Stimulated activated CD4-positive, alpha-beta T cell treated with anti-CD3 and anti-CD28 coated beads, TNF-alpha, amount 100 ng/mL, for 24 hours (primary cell): ENCODE measurements at places on chromosomes 1 and 21.

DNA sequence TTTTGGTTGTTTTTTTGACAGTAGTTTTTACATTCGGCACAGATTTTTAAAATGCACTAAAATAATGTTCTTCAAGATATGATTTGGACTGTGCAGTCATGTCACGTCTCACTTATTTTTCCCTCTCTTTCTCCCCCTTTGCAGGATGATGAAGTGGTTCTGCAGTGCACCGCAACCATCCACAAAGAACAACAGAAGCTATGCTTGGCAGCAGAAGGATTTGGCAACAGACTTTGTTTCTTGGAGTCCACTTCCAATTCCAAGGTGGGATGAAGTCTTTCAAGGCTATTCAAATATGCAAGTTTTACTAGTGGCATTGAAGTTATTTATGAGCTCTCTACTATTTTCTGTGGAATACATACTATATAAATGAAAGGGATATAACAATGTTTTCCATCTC, 228.4 kb downstream of the RYR2 start:
- DNase-seq, result no peak

- no peak for DNase-seq
Measured at GRCh38 chr1:108611984-108612383, 48.9 kb downstream of the HENMT1 start.

- DNase-seq, result no peak
Measured at GRCh38 chr1:100861379-100861778, 33.3 kb downstream of the EXTL2 start.

- no peak for DNase-seq
Measured at GRCh38 chr1:30760596-30761324, 3.2 kb upstream of the LAPTM5 start.

- DNase-seq, result no peak
Measured at GRCh38 chr1:210260096-210260495, 27.5 kb downstream of the SERTAD4 start.

DNA sequence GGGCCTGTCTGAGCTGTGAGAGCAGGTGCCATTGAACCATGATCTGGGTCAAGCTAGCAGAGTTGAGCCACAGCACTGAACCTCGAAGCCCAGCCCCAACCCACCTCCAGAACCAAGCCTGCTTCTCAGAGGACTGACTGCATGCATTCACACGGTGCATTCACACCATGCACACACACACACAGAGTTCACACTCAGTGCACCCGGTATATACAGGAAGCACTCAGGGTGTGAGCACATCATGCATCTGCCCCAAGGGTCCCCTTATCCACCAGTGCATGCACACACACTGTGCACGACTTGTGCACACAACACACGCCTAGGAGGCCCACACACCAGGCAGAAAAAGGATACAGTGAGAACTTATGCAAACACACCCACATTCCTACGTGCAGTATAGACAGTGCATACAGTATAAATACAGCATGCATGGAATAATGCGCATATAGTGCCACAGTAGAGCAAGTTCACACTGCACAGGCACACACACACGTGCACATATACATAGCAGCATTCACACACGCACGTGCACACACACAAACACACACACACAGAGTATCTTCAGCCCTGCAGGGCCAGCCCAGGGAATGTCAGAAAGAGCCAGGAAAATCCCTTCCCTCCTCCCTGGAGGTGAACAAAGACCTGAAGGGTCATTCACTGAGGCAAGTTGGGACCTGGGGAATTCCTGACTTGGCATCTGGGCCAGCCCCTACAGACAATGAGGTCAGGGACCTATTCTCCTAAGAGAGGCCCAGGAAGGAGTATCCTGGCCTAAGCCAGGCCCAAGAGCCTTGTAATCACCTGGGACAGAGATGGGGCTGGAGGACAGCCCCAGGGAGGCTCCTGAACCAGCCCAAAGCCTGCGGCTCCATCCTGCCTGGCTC, 42.1 kb downstream of the CAMK2N1 start:
- no peak for DNase-seq

DNA sequence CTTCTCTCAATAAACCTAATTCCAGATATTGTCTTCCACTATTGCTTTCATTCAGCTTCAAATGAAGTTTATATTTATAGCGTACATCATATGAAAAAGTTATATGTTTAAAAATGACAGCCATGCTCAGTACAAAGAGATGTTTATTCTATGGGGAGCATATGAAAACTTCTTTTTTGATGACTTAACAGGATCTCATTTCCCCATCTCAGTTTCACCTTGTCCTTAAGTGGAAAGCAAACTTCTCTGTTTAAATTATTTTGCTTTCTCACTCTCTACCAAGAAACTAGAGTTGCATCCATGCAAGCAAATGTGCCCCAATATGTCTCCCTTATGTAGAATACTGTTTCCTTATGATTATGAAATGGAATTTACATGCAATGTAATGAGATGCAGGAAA, 799.5 kb upstream of the RGS18 start:
- DNase-seq, result no peak

DNA sequence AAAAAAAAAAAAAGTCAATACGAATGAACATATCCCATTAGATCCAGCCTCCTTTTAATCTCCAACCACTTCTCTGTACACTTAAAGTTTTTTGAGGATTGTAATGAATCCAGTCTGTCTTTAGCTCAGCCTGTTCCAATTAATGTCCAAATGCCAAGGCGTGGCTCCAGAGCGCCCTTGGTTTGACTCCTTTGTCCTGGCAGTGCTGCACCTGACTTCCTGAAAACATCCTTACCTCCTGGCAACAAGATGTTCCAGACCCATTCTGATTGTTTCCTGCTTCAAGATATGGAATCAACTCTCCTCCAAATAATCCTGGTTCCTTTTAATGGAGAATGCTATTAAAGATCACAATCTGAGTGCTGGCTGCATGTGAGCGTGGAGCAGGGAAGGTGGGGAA, 74.1 kb upstream of the FAM20B start:
- no peak for DNase-seq

- DNase-seq, result no peak
Measured at GRCh38 chr1:232548691-232549090, 81.2 kb downstream of the SIPA1L2 start.

- DNase-seq, result no peak
Measured at GRCh38 chr1:246117066-246117791, 389.9 kb downstream of the SMYD3 start.

DNA sequence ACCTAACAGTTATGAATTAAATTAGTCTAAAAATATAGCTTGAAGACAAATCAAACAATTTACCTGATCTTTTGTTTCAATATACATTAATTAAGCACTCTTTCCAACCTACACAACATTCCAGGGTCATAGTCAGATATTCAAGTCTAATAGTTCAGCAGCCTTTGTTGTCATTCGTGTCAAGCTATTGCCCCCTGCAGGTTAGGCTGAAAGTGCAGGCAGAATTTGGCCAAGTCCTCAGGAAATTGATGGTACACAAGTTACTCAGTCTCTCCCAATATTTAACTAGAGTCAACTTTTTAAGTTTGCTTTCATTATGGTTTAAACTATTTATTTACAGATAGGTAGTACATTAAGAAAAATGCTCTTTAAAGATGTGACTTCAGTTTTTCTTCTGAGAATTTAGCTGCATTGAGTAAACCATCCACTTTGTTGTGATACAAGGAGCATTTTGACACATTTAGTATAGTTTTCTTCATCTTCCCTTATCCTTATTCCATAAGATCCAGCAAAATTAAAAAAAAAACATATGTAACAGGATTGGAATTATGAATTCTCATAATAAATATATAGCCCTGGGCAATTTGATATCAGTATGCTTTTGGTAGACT, 130.3 kb upstream of the DPYD start:
- DNase-seq, result peak; percentile 59

DNA sequence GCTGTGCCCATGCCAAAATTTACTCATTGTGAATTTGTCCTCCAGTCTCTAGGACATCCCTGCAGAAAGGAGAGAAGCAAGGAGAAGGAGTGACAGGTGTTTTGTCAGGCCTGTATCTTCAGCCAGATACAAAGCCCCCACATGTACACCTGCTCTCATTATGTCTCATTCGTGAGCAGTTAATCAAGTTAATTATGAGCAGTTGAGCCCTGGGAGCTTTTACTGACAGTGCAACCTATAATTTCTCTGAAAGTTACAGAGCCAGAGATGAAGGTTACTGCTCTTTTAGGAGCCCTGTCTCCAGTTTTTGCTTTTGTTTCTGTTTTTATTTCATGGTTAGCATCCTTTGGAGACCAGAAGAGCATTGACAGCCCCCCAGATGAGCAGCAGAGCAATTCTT, 5.0 kb upstream of the ILDR2 start:
- DNase-seq, result no peak

GRCh38 chr1:87151500-87152421, 176.9 kb upstream of the LMO4 start:
- no peak for DNase-seq

- no peak for DNase-seq
Measured at GRCh38 chr1:149945206-149945605, 8.5 kb upstream of the MTMR11 start.

- DNase-seq, result no peak
Measured at GRCh38 chr1:214946615-214947014, 135.9 kb upstream of the KCNK2 start.

- DNase-seq, result peak; percentile 25
Measured at GRCh38 chr21:41817228-41817627, 50.4 kb upstream of the RIPK4 start.

DNA sequence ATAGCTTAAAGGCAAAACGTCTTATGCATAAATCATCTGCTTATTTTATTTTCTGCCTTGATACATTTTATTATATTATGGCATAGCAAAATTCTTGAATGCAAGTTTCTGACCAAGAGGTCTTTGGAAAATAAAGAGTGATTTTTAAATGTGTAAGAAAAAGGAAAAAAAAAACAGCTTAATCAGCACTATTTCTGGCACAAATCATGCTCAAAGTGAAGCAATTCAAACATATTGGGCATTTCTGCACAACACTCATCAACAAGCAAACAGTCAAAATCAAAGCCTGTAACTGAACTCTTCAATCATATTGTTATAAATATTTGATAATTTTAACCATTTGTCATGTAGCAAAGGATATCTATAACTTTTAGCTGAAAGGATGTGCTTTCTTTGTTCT, 250.9 kb downstream of the PTPRC start:
- no peak for DNase-seq

DNA sequence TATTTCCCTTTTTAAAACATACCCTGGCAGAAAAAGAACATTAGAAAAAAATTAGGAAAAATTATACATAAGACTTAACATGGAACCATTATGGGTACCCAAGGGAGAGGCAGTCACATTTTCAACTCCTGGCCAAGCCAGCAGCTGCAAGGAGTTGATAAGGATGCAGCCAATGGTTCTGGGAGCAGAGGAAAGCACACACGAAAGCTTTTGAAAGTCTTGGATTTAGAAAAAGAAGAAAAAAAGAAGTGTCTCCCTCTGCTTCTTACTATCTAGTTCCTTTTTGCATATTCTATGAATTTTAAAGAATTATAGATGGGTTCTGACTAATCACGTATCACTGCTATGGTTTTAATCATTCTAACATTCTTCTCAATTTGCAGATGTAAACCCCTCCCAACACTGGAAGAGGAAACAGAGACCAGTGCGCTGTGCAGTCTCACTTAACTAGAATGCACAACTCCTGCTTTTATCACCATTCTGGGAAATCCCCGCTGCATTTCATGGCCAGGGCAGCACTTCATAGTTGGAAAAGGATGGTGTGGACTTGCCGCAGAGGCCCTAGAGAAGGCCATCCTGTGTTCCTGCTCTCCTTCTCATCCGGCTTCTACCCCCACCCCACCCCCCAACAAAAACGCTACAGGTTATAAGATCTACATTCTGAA, 2.7 kb upstream of the CD58 start:
- no peak for DNase-seq

GRCh38 chr1:180123463-180123936, 31.2 kb upstream of the QSOX1 start:
- no peak for DNase-seq

- DNase-seq, result no peak
Measured at GRCh38 chr1:208131621-208132286, 112.4 kb downstream of the PLXNA2 start.

DNA sequence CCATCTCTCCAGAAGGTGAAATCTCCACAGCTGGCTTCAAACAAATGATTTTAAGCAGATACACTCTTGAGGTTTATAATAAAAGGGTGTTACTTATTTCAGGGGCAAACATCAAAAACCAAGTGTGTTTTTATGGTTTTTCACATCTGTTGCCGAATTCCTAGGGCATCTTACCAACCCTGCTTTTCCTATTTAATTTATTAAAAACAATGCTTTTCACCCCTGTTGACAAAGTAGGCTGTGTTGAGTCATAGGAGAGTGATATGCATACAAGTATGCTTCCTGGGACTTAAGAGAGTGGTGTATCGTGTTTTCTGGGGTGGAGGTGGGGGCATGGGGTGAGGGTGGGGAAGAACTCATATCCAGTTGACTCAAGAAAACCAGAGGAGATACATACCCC, 29.3 kb upstream of the IL20 start:
- no peak for DNase-seq

DNA sequence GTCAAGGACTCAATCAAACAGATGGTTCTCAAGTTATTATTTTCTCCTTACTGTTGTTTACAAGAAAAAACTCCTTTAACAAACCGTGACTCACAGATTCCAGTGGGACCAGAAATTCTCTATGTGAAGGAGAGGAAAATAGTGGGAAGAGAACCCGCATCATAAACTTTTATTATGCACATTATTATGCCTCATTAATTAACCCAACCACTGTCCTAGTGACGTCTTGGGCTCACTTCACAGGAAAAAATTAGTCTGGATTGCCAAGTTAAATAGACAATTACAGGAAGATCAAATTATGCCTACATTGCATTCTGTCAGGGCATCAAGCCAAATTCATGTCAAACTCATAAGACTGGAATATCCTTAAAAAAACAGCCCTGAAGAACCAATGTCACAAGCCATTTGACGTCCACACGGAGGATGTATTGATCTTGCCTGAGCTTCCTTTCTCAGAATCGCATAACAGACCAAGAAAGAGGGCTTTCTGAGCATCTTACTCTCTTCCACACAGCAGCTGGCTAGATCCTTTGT, 347.8 kb downstream of the DUSP10 start:
- DNase-seq, result no peak

- DNase-seq, result no peak
Measured at GRCh38 chr1:178684542-178685000, 40.5 kb upstream of the RALGPS2 start.

DNA sequence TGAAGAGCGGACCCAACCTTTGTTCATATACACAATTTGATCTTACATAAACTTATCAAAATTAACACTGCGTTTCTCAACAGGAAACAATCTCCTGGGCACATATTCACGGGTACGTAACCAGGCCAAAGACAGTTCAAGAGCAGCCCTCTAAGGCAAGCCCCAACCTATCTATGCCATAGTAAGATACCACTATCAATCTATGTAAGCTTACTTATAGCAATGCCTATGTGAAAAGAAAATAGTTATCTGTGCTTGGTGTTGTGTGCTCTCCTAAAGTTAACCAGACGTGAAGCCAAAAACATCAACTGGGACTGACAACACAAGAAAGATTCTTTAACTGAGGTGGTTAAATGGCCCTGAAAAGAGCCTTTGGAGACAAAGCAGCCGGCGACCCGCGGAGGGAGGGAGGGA, 49.4 kb upstream of the BOLA1 start:
- no peak for DNase-seq

GRCh38 chr1:197862671-197863070, 39.8 kb upstream of the C1orf53 start:
- no peak for DNase-seq

- DNase-seq, result no peak
Measured at GRCh38 chr1:200374569-200375295, 35.1 kb downstream of the ZNF281 start.
